Caco-2 (cell line): ENCODE measurements at places on chromosomes 3 and 15.

DNA sequence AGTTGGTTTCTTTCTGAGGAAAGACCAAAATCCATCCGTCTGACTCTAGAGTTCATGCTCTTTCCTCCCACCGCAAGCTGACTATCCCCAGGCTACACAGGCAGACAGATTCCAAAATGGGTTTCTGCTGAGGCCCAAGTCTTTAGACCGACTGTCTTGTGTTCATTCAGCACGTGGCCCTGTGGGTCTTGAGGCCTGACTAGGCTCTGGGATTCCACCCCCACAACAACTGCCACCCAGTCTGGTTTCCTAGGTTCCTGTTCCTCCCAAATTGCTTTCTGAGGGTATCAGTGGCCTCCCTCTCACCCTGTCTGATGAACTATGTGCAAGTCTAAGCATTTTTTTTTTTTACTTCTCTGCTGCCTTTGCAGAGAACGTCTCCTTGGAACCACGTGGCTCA is 67.7 kb downstream of the CYP19A1 start:
- no peak for DNase-seq

DNA sequence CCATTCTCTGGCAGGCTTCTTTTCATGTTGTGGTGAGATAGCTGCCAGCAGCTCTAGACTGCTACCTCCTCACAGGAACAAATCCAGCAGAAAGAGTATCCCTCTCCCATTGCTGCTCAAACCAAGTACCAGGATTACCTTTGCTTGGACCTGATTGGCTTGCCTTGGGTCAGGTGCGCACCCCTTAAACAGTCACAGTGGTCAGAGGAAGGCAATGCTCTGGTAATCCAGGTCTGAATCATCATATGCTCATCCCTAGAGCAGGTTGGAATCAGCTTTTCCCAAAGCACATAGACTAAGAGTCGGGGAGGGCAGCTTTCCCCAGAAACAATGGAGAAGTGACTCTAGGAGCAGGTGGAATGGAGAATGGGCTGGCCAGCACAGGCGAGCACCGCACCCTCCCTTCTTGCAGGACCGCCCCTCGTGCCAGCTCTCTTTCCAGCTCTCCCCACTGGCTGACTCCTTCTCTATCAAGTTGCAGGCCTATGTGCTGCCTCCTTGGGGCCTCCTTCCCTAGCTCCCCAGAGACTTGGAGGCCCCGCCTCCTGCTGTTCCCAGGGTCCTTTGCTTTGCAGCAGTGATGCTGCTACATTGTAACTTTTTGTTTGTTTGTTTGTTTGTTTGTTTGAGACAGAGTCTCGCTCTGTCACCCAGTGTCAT is 29.9 kb upstream of the ADPGK start:
- no peak for DNase-seq

DNA sequence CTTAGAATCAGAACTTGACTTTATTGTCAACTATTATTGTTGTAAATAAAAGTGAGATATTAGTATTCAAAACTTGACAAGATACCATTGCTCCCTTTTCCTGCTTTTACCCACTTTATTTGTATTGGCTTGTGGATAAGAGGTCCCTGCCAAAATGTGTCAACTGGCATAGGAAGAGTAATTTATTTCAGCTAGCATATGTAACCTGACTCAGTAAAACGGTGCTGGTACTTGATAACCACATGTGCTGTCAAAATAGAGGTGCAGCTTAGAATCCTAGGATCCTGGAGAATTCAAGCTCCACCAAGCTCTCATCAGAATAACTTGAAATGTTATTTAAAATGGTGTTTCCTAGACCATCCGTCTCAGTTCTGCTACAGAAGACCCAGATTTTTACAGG is 90.2 kb upstream of the TGFBR2 start:
- DNase-seq: no peak

DNA sequence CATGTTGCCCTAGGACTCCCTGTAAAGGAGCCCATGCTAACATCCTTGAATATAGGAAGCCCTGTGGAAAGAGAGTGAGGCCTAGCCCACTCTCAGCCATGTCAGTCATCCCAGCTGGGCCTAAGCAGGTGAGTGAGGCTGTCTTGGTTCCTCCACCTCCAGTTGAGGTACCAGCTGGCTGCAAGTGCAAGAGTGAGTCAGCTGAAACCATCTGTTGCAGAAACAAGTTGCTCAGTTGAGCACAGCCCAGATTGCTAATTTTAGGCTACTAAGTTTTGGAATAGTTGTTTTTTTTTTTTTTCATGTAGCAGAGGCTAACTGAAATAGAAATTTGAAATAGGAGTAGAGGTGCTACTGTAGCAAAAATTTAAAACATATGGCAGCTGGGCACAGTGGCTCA is 43.7 kb upstream of the ADPGK start:
- DNase-seq: no peak

GRCh38 chr15:90009301-90010022 is 8.3 kb downstream of the ZNF710 start:
- no peak for DNase-seq

DNA sequence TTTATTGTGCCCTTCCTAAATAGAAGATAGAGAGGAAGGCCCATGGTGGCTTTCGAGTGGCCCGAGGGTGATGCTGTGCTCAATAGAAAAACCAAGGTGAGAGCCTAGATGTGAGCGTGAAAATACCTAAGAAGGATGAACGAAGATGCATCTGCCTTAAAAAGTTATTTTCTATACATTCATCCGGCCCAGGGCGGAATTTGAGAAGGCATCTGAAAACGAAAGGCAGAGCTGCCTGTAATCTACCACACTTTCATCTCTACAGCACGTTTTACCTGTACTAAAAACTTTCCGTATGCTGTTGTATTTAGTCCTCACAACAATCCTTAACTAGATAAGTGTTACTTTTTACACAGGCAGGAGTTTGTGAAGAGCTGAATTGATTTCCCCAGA is 1.4 kb downstream of the DUT start:
- no peak for DNase-seq

GRCh38 chr15:26146202-26146601 is 283.1 kb upstream of the ATP10A start:
- no peak for DNase-seq

- DNase-seq: no peak
These were observed 29.5 kb downstream of the SLCO3A1 start for GRCh38 chr15:91882858-91883586.

GRCh38 chr3:133833267-133833666 is 27.7 kb downstream of the SRPRB start:
- DNase-seq: no peak

DNA sequence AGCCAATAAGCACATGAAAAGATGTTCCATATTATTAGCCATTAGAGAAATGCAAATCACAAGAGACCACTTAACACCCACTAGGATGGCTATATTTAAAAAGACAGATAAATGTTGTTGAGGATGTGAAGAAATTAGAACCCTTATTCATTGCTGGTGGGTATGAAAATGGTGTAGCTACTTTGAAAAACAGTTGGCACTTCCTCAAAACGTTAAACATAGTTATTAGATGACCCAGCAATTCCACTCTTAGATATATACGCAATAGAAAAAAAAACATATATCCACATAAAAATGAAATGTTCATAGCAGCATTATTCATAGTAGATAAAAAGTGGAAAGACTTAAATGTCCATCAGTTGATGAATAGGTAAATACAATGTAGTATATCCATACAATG is 47.1 kb upstream of the TERB2 start:
- no peak for DNase-seq

- DNase-seq: peak; percentile 9
These were observed 563 bp downstream of the ARL6IP5 start for GRCh38 chr3:69085168-69085832.

GRCh38 chr15:62407962-62408361 is 242.9 kb upstream of the C2CD4B start:
- DNase-seq: no peak

DNA sequence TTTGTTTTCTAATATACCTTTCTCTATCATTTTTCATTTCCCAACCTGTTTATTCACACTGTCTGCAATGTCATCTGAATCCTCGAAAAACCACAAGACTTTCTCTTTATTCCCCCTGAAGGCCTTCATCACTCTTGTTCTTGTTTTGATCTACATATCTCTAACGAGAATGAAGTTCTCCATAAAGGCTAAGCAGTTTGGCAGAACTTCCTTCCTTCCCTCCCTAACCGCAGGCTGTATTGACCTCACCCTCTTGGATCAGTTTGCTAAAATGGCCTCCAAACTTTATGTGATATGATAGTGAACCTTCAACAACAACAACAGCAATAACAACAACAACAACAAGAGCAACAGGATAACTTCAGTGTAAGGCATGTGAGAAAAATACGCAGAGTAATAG is 392.8 kb downstream of the TIGIT start:
- DNase-seq: no peak

- DNase-seq: peak; percentile 60
These were observed 199.5 kb downstream of the GOLGA6L6 start for GRCh38 chr15:20341901-20342600.

DNA sequence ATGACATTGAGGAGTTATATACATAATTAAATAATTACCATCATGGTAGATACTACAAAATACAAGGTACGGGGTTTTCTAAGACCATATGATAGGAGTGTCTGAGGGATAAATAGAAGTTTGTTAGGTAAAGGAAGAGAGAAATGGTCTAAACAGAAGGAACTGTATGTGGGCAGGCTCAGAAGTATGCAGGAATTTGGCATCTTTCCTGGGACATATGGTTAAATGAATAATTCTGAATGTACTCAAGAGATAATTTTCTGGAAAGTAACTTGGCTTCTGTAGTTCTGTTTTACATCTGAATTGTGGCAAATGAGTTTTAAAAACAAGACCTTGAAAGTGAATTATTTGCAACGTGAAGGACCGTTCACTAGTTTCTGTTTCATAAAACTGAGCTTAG is 17.5 kb downstream of the LMCD1 start:
- DNase-seq: no peak

DNA sequence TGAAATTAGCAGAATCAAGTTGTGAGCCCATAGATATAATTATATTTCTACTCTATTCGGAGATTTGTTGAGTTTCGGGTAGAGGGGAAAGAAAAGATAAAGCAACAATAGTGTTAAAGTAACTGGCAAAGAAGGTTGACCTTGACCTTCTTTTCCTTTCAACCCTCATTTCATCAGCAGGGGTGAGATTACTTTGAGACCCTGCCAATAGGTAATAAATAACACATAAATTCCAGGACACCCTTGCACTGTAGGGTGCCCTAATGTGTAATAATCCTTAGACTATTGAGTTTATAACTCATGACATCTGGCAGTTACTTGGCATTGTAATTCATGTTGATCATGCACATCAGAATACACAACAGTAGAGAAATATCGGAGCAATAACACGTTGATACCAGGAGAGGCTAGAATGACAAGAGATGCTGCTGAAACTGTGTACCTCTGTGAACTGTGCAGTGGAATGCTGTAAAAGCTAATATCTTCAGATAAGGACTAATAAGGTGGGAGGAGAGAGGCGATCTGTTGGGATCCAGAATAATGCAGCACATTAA is 426.7 kb downstream of the ROBO2 start:
- DNase-seq: no peak

GRCh38 chr3:62379321-62379798 is 6.0 kb upstream of the FEZF2 start:
- DNase-seq: no peak

DNA sequence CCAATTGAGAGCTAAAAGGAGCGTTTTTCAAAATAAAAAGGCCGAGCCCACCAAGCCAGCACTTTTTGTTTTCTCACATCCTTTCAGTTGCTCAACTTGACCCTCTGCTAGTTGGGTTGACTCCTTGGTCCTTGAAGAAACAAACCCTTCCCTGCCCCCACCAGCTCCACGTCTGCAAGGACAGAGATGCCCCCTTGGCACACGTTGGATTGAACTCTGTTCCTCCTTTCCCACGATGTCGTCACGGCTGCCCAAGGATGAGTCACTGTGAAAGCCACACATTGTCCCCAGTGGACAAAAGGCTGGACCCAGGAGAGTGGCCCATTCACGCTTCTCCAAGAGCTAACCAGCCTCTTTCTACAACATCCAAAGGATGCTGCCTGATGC is 43.0 kb upstream of the SPATA12 start:
- DNase-seq: no peak

DNA sequence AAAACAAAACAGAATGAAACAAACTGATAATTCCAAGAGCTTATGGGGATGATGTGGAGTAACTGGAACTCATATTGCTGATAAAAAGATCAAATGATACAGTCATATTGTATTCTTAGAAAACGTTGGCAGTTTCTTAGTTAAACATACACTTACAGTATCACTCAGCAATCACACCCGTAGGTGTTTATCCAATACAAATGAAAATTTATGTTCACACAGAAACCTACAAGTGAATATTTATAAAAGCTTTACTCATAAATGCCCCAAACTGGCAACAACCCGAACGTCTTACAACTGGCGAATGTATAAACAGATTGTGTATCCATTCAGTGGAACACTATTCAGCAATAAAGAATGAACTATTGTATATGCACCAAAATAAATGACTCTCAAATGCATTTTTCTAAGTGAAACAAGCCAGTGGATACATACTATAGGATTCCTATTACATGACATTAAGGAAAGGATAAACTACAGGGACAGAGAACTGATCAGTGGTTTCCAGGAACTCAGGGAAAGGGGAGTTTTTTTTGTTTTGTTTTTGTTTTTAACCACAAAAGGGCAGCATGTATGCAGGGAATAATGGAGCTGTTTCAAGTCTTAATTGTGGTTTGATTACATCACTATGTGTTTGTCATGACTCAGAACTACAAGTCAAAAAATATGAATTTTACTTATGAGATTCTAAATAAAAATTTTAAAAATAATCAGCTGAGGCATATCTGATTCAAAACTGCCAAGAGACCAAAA is 71.8 kb upstream of the NDUFB4 start:
- DNase-seq: no peak

DNA sequence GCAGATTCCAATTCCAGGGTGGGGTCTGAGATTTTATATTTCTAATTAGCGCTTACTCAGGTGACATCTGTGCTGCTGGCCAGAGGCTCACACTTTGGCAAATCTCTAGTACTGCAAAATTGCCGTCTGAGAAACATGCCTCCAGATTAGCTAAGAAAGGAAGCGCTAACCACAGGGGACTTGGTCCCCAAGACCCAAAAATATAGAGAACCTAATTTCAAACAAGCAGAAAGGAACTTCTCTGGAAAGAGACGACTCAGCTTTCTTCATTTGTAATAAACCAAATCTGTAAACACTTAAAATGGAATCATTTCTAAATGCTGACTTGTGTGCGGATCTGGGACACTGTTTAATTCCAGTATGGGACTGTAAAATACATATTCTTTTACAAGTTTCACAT is 55.7 kb downstream of the B3GNT5 start:
- DNase-seq: no peak

- DNase-seq: no peak
These were observed 60.9 kb upstream of the MEX3B start for GRCh38 chr15:82106679-82107078.

- DNase-seq: no peak
These were observed 157.3 kb upstream of the LPP start for GRCh38 chr3:187996609-187997008.

- no peak for DNase-seq
These were observed 247.7 kb downstream of the MYRIP start for GRCh38 chr3:40057077-40057476.

GRCh38 chr3:33419948-33420347 is 20.3 kb downstream of the UBP1 start:
- DNase-seq: no peak

- no peak for DNase-seq
These were observed 228.5 kb upstream of the ADAMTS9 start for GRCh38 chr3:64916192-64916798.
